Esophagus squamous epithelium (tissue), 5 donors: ENCODE measurements at places on chromosomes 5 and 9. TPM values are rescaled to one million over a fixed set of nuclear protein-coding genes. Genes with fewer than 3 reads are reported as not detected.
A peak's percentile ranks its signal among the peaks of the same experiment; 100 is the strongest.

DNA sequence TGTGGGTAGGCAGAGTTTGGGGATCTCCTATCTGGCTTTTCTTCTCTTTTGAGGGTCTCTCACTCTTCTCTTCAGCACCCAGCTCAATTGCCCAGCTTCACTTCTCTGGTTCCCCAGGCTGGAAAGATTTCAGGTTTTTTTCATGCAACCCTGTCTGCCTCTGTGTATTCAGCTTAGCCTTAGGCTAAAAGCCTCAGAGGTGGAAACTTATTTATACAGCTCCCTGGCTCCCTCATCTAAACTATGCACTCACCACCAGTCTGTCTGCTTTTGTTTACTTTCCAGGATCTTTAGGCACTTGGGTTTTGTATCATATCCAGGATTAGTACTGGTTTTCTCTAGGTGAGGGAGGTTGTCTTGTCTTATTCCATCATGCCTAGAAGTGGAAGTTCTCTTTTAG lies 540.2 kb upstream of the TRPC7 start:
- no peaks in the 10 kb centered on the region for H3K36me3 ChIP-seq
- H3K27me3 ChIP-seq, result no peaks in the 10 kb centered on the region
- DNase-seq, result no peak
- no peak overlapping the region for H3K4me3 ChIP-seq
- no peak overlapping the region for H3K27ac ChIP-seq

WDR41 gene
- 58.6 TPM for total RNA-seq

DNA sequence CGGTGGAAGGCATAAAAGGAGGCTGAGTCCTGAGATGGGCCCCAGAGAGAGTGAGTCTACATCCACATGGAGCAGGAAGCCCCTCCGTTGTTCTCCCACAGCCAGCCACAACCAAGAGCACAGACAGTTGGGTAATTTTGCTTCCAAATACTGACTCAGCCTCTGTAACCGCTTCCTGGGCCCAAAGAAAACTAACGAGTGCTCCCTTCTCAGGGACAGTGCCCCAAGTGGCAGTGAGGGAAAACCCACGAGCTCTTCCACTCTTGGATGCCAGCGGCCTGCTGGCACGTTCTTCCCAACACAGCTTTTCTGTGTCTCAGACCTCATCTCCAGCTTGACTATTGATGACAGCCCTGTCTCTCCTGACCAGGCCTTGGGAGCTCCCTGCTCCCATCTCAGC lies 207.6 kb downstream of the FSTL4 start:
- no peaks in the 10 kb centered on the region for H3K4me1 ChIP-seq
- DNase-seq, result no peak
- H3K36me3 ChIP-seq, result no peaks in the 10 kb centered on the region
- no peak overlapping the region for H3K27ac ChIP-seq
- peaks cover 9% of the 10 kb centered on the region for H3K27me3 ChIP-seq
- no peak overlapping the region for H3K4me3 ChIP-seq

SPOCK1 gene
- 0.99 TPM for total RNA-seq

- no peaks in the 10 kb centered on the region for H3K4me1 ChIP-seq
- H3K36me3 ChIP-seq, result no peaks in the 10 kb centered on the region
- H3K27ac ChIP-seq, result no peak overlapping the region
These were observed 243.5 kb downstream of the MAST4 start for GRCh38 chr5:66839636-66840185.

CRHBP gene
- 1.1 TPM for total RNA-seq

PTGDS gene
- total RNA-seq, result 1.7 TPM

SMIM15 gene
- 40.7 TPM for total RNA-seq

PCDHA11 gene
- under 0.01 TPM for total RNA-seq

DNA sequence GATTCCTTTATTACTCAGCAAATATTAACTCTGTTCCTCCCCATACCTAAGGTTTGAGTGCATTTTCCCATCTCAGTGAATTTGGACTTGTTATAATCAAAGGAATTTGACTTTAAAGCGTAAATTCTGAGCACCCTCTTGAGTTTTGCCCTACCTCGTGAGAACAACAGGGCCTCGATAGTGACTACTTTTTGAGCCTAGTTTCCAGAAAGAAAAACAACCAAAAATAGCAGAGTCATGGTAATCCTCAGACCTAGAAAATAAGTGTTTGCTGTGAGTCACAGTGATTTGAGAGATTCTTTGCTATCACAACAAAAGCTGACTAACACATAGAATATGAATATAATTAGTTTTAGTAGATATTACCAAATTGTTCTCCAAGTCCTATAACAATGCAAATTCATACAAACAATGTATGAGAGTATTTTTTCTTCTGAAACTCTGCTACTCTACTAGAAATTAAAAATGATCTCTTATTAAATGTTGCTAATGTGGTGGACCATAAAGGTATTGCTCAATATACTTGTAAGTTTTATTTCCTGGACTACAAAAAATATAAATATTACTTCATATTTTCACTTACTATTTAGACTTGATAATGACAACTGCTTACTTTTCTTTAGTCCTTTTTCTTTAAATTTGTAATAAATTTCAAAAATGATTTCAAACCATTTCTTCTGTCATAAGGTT lies 759.7 kb downstream of the BRINP1 start:
- no peaks in the 10 kb centered on the region for H3K27me3 ChIP-seq
- H3K27ac ChIP-seq, result no peak overlapping the region
- H3K4me1 ChIP-seq, result no peaks in the 10 kb centered on the region
- no peak for DNase-seq
- no peak overlapping the region for H3K4me3 ChIP-seq

DNA sequence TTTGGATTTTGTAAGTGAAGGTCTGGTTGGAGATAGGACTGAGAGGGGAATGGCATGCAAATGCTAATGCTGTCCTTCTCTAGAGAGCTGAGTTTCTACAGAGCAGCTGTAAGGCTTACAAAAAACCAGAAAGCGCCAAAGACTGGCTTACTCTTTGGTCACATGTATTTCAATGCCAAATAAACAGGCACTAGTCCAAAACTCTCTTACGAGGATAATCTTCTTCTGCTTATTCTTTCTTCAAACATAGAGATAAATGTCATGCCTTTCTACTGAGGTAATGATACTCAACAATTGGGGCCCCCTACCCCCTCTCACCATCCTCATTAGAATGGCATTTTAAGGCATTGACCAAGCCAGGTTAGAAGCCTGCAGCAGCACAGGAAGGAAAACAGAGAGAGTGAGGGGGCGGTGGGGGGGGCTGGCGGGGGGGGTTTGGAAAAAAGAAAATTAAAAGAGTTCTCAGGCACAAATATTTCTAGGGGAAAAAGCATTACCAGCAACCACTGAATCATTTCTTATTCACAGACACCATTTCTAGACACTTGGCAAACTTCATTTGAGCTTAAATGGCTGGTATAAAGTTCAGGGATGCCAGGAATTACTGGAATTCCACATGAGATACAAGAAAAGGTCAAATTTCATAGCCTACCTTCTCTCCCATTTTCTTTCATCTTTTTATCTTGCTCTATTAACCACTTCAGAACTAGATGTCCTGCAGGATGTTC lies 34.0 kb downstream of the PUM3 start:
- DNase-seq, result no peak
- no peaks in the 10 kb centered on the region for H3K4me1 ChIP-seq
- no peak overlapping the region for H3K4me3 ChIP-seq
- no peaks in the 10 kb centered on the region for H3K36me3 ChIP-seq

DNA sequence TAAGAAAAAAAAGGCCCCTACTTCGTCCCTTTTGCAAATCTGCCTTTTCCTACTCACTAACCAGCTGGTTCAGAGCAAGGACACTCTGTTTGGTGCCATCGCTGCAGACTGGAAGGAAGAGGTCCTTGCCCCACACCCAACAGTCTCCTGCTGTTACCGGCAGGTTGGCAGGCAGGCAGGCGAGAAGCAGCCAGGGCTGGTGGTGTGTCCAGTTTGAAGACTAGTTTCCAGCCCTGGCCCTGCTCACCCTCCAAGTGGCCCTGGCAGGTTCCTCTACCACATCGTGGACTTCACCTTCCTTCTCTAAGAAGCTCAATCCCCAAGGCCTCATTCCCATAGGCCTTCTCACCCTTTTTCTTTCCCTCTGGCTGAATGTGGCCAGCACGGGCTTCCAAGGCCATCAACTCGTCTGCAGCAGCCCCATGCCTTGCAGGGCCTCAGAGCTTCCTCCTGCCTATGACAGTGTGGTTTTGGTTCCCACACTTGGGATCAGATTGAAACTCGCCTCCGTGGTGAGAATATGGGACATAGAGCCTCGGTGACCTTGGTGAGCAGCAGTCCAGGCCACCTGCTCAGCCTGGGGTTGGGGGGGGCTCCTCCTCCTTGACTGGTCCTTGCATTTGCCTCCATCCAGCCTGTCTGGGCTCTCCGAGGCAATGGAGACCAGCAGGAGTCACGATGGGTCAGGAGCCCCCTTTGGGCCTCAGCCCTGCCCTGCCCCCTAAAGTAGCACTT lies 22.9 kb downstream of the TGFBI start:
- H3K4me3 ChIP-seq, result no peak overlapping the region
- H3K4me1 ChIP-seq, result no peaks in the 10 kb centered on the region
- no peak overlapping the region for H3K27ac ChIP-seq
- no peaks in the 10 kb centered on the region for H3K27me3 ChIP-seq
- DNase-seq, result no peak
- no peaks in the 10 kb centered on the region for H3K36me3 ChIP-seq

ZBED3 gene
- 4.6 TPM for total RNA-seq

- H3K36me3 ChIP-seq, result no peaks in the 10 kb centered on the region
- H3K4me1 ChIP-seq, result no peaks in the 10 kb centered on the region
- H3K27me3 ChIP-seq, result no peaks in the 10 kb centered on the region
- DNase-seq, result no peak
- no peak overlapping the region for H3K4me3 ChIP-seq
These were observed 225.4 kb downstream of the MTRR start for GRCh38 chr5:8094304-8094703.

DNA sequence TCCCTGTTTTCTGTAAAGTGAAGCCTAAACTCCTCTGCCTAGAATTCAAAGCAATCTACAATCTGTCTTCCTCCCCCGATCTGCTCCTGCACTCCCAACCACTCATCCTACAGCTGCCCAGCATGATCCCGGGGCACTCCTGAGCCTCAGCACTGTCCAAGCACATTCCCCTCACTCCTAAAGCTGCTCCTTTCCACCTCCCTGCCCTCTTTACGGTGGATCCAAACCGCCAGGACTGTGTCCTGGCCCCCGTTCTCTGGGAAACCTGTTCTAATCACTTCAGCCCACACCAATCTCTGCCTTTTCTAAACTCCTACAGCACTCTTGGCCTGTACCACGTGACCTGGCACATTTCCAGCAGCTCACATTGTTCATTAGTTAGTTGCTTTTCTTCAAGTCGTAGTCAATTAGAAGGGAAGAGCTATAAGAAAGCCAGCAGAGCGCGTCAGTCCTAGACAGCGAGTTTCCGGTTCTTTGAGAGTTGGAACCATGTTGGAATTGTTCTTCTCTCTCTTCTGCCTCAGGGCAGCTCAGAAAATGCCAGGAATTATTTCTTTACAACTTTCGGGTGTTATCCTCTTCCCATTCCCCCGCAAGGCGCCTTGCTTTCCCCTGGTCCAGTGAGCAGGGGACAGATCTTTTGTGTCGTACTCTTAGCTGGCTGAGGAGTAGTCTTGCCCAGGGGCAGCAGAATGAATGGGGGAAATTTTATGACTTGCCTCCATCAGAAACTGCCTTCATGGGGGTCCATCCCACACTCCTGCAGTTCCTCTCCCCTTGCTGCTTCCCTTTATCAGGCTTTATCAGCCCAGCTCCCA lies 60.7 kb downstream of the NRG2 start:
- H3K27me3 ChIP-seq, result peaks cover 29% of the 10 kb centered on the region
- H3K4me1 ChIP-seq, result peaks cover 6% of the 10 kb centered on the region

DNA sequence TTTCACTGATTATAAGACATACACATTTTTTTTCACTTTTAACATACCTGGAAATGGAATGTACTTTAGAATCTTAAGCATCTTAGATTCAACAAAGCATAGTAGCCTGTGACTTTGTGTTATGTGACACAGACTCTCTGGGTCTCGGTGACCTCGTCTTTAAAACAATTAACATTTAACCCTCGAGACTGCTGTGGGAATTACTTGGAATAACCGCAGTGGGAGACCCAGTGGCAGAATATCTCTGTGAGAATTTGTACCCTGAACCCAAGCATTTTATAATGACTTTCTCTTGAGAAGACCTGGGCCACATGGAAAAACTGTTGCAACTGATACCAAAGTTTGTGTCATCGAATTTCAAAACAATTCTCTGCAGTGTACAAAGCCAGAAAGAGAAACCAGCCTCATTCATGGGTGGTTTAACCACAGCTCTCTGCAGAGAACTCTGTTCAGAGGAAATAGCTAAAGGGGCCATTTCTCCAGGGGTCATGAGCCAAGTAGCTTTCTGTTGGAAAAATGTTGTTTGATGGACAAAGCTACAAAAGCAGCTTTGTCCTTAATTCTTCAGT lies 10.0 kb upstream of the RETREG1 start:
- no peaks in the 10 kb centered on the region for H3K27me3 ChIP-seq
- H3K4me1 ChIP-seq, result no peaks in the 10 kb centered on the region

DNA sequence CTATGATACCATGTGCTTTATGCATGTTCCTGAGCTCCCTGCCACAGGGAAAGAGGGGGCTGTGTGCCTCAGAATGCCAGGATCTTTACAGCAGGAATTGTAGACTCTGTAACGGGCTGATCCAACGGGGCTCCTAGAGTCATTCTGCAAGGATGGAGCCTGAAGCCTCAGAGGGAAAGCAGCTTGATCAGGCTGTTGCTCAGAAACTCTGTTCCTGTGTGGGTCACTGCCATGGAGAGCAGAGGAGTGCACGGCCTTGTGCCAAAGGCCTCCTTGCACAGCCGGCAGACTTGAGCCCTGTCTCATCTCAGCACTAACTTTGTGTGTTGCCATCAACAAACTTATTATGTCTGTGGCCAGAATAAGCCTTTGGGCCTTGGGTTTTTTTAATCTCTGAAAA lies 51.8 kb downstream of the AMBP start:
- DNase-seq, result no peak
- H3K4me1 ChIP-seq, result no peaks in the 10 kb centered on the region
- no peak overlapping the region for H3K4me3 ChIP-seq

- H3K4me1 ChIP-seq, result no peaks in the 10 kb centered on the region
- DNase-seq, result no peak
- H3K36me3 ChIP-seq, result peaks cover 54% of the 10 kb centered on the region
These were observed 138.6 kb downstream of the ERCC6L2 start for GRCh38 chr9:96014078-96014477.

DNA sequence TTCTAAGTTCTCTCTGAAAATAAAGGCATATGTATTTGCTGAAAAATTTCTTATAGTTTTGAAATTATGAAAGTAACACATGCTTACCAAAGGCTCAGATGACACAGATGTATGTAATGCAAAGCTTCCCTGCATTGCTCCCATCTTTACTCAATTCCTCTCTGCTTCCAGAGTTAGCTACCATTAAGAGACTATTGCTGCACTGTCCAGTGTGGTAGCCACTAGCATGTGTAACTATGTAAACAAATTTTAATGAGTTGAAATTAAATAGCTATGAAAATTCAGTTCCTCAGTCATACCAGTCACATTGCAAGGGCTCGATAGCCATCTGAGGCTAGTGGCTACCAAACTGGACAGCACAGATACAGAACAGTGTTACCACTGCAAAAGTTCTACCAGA lies 17.9 kb downstream of the FRMD3 start:
- H3K4me1 ChIP-seq, result no peaks in the 10 kb centered on the region
- H3K27me3 ChIP-seq, result no peaks in the 10 kb centered on the region
- no peak for DNase-seq
- H3K36me3 ChIP-seq, result no peaks in the 10 kb centered on the region
- H3K4me3 ChIP-seq, result no peak overlapping the region
- no peak overlapping the region for H3K27ac ChIP-seq

GRCh38 chr5:159640446-159640845 lies 275.8 kb upstream of the ADRA1B start:
- no peaks in the 10 kb centered on the region for H3K36me3 ChIP-seq
- DNase-seq, result no peak
- no peaks in the 10 kb centered on the region for H3K4me1 ChIP-seq
- no peak overlapping the region for H3K4me3 ChIP-seq

GRCh38 chr5:96703384-96703920 lies 41.3 kb downstream of the CAST start:
- H3K4me3 ChIP-seq, result peak overlapping the region; percentile 61
- DNase-seq, result no peak
- peaks cover 88% of the 10 kb centered on the region for H3K4me1 ChIP-seq
- H3K27ac ChIP-seq, result peak overlapping the region; percentile 97
